Right lobe of liver (tissue), 6 donors: ENCODE measurements at places on chromosomes 11 and 22. TPM values are rescaled to one million over a fixed set of nuclear protein-coding genes. Genes with fewer than 3 reads are reported as not detected.

Gene BIRC3
- total RNA-seq, result 2.8 TPM

Gene IL10RA
- 8.3 TPM for total RNA-seq

Gene MEI1
- 0.67 TPM for total RNA-seq

Gene ADAMTS15
- 0.19 TPM for total RNA-seq

Gene FAM181B
- not detected for total RNA-seq

Gene SPON1
- total RNA-seq, result 2.2 TPM

Gene BACE1-AS
- total RNA-seq, result 2.1 TPM

GRCh38 chr11:76325185-76325584 is 55.7 kb downstream of the THAP12 start:
- no peaks in the 10 kb centered on the region for H3K36me3 ChIP-seq
- no peak for DNase-seq
- H3K27me3 ChIP-seq, result no peaks in the 10 kb centered on the region
- H3K27ac ChIP-seq, result no peak overlapping the region
- no peak overlapping the region for H3K4me3 ChIP-seq
- H3K4me1 ChIP-seq, result no peaks in the 10 kb centered on the region

DNA sequence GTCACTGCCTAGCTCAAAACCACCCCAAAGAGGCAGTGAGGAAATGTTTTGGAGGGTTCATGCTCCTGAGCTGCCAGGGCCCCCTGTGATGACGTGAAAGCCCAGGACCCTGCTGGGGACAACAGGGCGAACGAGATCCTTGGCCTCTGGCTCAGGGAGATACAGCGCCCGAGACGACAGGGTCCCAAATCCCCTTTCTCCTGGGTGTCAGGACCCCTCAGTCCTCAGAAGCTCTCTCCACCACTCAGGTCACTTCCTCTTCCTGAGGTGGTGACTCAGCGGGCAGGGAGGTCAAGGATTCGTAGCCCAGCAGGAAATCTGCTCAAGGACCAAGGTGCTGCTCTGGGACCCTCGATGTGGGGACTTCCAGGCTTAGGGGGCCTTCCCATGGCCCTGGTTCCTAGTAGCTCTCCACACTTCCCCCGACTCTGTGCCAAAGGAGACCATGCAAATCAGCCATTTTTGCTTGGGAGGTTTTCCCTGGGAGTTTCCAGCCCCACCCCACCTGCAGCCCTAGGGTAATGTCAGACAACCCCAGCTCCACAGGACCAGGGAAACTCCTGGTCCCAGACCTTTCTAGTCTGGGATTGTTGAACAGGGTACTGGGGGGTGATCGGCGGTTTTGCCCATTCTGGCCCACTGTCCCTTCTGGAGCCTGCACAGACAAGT is 12.8 kb downstream of the BCL9L start:
- peak overlapping the region; percentile 75 for H3K27ac ChIP-seq
- no peak overlapping the region for H3K4me3 ChIP-seq
- H3K27me3 ChIP-seq, result no peaks in the 10 kb centered on the region
- H3K36me3 ChIP-seq, result no peaks in the 10 kb centered on the region
- no peak for DNase-seq
- H3K4me1 ChIP-seq, result no peaks in the 10 kb centered on the region

GRCh38 chr11:118640332-118641154 is 33.1 kb downstream of the PHLDB1 start:
- no peaks in the 10 kb centered on the region for H3K4me1 ChIP-seq
- H3K27ac ChIP-seq, result no peak overlapping the region
- no peaks in the 10 kb centered on the region for H3K27me3 ChIP-seq

GRCh38 chr11:102120437-102120973 is 10.3 kb downstream of the YAP1 start:
- no peak overlapping the region for H3K27ac ChIP-seq
- H3K36me3 ChIP-seq, result no peaks in the 10 kb centered on the region
- H3K4me3 ChIP-seq, result no peak overlapping the region
- no peak for DNase-seq
- no peaks in the 10 kb centered on the region for H3K4me1 ChIP-seq

- H3K27ac ChIP-seq, result no peak overlapping the region
- H3K27me3 ChIP-seq, result no peaks in the 10 kb centered on the region
- no peak for DNase-seq
- H3K36me3 ChIP-seq, result no peaks in the 10 kb centered on the region
- H3K4me1 ChIP-seq, result peaks cover 17% of the 10 kb centered on the region
Measured at GRCh38 chr22:42969348-42969975, 45.5 kb downstream of the PACSIN2 start.

DNA sequence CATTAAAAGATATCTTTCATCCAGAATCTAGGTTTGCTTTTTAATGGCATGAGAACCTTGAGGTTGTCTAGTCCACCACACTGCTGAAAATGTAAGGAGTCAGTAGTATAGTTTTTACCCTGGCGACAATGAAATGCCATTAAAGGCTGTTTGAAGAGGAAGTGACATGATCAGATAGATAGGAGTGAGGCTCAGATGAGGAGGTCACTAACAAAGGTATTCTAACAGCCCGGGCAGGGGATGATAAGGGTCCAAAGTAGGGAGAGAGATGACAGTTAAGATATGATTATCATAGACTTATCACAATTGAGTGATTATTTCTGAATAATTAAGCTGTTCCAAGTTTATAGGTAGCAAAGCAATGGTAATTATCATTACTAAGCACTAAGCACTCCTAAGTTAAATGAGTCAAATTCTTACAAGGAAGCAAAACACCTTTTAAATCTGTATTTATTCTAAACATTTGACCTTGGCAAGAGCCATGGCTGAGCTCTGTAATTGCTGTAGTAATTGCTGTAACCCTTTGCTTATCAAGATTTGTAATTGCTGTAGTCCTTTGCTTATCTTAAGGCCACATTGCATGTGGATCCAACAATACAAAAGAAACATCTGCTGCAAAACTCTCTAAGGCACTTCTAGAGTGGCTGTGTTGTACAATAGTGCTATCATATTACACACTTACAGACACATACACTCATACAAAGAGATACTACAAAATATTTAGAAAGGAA is 92.6 kb downstream of the ENTHD1 start:
- no peaks in the 10 kb centered on the region for H3K36me3 ChIP-seq
- H3K4me3 ChIP-seq, result no peak overlapping the region
- H3K27ac ChIP-seq, result no peak overlapping the region
- no peaks in the 10 kb centered on the region for H3K27me3 ChIP-seq
- DNase-seq, result no peak

GRCh38 chr11:91979775-91980174 is 244.8 kb upstream of the FAT3 start:
- H3K27me3 ChIP-seq, result no peaks in the 10 kb centered on the region
- DNase-seq, result no peak
- no peak overlapping the region for H3K27ac ChIP-seq
- H3K36me3 ChIP-seq, result no peaks in the 10 kb centered on the region
- no peak overlapping the region for H3K4me3 ChIP-seq
- no peaks in the 10 kb centered on the region for H3K4me1 ChIP-seq

- H3K27me3 ChIP-seq, result no peaks in the 10 kb centered on the region
- H3K36me3 ChIP-seq, result no peaks in the 10 kb centered on the region
- H3K27ac ChIP-seq, result no peak overlapping the region
- H3K4me3 ChIP-seq, result no peak overlapping the region
Measured at GRCh38 chr11:45730014-45730413, 64.6 kb upstream of the CHST1 start.

GRCh38 chr11:125226031-125226430 is 61.5 kb downstream of the PKNOX2 start:
- H3K4me3 ChIP-seq, result no peak overlapping the region
- no peaks in the 10 kb centered on the region for H3K36me3 ChIP-seq
- H3K27me3 ChIP-seq, result no peaks in the 10 kb centered on the region
- H3K27ac ChIP-seq, result no peak overlapping the region

GRCh38 chr11:49851511-49851910 is 100.7 kb upstream of the OR4C13 start:
- H3K27ac ChIP-seq, result no peak overlapping the region
- DNase-seq, result no peak
- no peak overlapping the region for H3K4me3 ChIP-seq

- no peak overlapping the region for H3K27ac ChIP-seq
Measured at GRCh38 chr11:79331203-79331901, 109.5 kb downstream of the TENM4 start.

- H3K4me1 ChIP-seq, result no peaks in the 10 kb centered on the region
- no peak overlapping the region for H3K27ac ChIP-seq
- H3K4me3 ChIP-seq, result no peak overlapping the region
- no peaks in the 10 kb centered on the region for H3K27me3 ChIP-seq
- H3K36me3 ChIP-seq, result no peaks in the 10 kb centered on the region
- DNase-seq, result no peak
Measured at GRCh38 chr11:124315052-124315451, 1.3 kb upstream of the OR8D1 start.

GRCh38 chr11:134592391-134592990 is 180.4 kb upstream of the B3GAT1 start:
- H3K36me3 ChIP-seq, result no peaks in the 10 kb centered on the region
- no peaks in the 10 kb centered on the region for H3K27me3 ChIP-seq
- H3K4me1 ChIP-seq, result no peaks in the 10 kb centered on the region
- no peak overlapping the region for H3K27ac ChIP-seq
- no peak overlapping the region for H3K4me3 ChIP-seq

DNA sequence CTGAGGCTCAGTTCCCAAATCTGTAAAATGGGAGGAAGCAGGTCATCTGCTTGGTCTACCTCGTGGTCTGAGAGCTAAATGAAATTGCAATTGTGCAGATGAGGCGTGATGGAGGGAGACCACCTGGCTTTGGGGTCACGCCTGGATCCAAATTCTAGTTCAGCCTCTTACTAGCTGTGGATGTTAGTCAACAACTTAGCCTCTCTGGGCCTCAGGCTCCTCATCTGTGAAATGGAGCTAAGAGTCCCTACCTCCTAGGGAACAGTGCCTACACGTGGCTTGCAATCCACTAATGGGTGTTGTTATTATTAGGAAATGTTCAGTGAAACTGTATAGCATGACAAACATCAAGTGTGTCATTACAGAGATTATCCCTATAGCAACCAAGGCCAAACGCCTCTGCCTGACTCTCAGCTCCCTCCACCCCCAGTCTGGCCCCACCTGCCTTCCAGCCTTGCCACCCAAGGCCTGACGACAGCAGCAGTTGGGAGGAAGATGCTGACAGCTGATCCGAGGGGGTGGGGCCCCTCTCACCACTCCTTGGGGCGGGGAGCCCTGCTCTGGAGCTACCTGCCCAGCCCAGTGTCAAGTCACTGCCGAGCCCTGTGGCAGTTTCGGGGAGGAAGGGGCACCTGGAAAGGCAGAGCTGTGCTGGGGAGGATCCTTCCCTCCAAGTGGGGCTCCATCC is 1.7 kb upstream of the RHOD start:
- no peaks in the 10 kb centered on the region for H3K36me3 ChIP-seq
- peak overlapping the region; percentile 88 for H3K27ac ChIP-seq
- peaks cover 58% of the 10 kb centered on the region for H3K4me1 ChIP-seq
- DNase-seq, result peak; percentile 87
- H3K4me3 ChIP-seq, result no peak overlapping the region
